Activated gamma-delta T cell treated with anti-CD3 and anti-CD28 coated beads, Interleukin-2, amount 50 U/mL, for 16 hours (primary cell): ENCODE measurements at places on chromosomes 1 and 21.

DNA sequence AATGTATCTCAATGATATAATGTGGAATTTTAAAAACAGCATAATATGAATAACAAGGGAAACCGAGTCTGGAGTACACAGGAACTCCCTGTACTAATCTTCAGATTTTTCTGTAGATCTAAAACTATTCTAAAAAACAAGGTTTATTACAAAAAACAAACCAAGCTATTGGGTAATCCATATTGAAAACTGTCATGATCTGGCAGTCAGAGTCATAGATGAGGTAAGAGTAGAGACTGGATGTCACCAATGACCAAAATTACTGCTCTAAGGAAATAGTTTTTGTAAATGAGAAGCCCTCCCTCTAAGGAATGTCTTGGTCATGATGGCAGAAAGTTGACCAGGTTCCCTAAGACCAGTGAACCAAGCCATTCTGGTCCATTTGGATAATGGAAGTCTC is 2.4 kb upstream of the SPOCD1 start:
- no peak for DNase-seq

- no peak for DNase-seq
Measured at GRCh38 chr1:156379420-156380165, 10.6 kb downstream of the RHBG start.

DNA sequence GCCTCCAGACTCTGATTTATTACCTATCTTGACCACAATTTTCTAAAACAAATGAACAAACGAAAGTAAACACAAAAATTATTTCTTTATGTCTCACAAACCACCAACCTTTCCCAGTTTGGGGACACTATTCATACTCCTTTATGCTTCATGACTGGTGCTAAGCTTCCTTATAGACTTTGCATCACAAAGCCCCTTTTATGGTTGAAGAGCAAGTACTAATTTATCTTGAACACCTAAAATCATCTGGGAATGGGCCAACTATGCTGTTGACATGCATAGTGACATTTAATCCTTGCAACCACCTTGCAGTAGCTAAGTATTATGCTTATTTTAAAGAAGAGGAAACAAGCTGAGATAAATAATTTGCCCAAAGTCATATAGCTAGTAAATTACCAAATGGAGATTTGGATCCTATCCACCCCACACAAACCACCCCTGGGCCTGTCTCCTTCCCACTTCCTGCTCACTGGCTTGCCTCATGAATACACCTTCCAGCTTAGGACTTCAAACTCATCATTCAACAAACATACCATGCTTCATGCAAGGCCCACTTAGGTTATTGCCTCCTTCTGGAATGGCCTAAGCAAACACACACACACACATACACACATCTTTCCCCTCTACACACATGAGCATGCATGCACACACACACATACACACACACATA is 192.2 kb downstream of the PLPP3 start:
- no peak for DNase-seq

DNA sequence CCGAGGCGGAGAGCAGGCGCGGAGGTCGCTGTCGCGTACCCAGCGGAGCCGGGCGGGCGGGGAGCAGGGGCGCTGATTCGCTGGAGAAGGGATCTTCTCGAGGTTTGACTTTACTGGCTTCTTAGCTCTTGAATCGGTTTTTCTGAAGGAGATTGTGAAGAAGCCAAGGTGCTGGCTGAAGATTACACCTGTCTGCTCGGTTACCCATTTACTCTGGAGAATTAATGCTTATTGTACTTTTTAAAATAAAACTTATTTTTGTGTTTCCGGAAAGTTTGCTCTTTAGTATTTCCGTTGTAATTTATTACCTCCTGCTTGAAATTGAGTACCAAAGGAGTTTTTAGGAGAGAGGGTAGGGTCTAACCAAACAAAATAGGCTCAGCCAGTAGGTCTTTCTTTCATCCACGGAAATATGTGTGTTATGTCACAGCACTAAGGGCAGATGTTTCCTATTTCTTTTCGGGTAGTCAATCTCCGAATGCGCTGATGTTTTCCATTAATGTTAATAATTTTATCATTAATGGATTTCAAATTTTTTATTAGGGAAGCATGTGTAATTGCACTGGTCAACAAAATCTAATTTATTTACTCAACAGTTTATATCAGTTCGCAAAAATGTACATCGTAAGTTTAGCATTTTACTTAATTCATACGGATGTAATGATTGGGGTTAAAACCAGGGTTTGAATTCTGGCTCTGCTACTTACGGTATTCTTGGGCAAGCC is 510 bp upstream of the GNG5 start:
- no peak for DNase-seq

DNA sequence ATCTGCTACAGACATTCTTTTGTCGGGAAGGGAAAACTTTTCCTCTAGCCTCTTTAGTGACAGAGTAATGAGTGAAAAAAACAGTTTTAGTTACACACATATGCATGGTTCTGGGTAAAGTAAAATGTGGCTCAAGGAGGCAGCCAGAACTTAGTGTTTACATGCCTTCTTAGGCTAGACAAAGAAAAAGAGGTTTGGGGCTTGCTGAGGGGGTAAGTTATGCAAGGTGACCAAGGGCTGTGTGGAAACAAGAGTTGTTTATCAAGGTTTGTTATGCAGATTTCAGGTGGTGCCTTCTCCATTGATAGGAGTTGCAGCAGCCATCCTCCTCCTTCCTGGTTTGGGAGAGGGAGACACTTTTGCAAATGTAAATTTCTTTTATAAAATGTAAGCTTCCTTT is 66.5 kb upstream of the RAB3GAP2 start:
- DNase-seq = no peak

GRCh38 chr1:92298213-92298572 is 594 bp downstream of the GLMN start:
- DNase-seq = no peak

GRCh38 chr1:75469586-75470173 is 141.2 kb downstream of the SLC44A5 start:
- DNase-seq = no peak

DNA sequence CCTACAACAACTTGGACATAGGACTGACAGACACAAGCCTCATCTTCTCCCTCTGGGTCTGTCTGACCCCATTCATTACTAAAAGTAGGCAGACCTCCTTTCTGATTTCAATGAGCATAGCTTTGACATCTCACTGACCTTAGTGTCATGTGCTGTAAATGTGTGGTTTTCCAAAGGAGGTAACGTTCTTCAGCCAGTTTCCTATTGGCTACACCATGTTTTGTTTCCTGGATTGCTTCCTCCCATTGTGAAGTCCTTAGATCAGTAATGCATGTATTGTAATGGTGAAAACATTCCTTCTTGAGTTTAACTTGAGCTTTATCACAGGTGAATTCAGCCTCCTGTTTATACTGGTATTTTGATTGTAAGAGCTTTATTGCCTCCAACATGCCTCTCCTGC is 20.6 kb downstream of the STXBP3 start:
- no peak for DNase-seq

- no peak for DNase-seq
Measured at GRCh38 chr21:31273278-31273677, 70.8 kb downstream of the TIAM1 start.

- DNase-seq = no peak
Measured at GRCh38 chr1:31218705-31219104, 21.0 kb downstream of the NKAIN1 start.

DNA sequence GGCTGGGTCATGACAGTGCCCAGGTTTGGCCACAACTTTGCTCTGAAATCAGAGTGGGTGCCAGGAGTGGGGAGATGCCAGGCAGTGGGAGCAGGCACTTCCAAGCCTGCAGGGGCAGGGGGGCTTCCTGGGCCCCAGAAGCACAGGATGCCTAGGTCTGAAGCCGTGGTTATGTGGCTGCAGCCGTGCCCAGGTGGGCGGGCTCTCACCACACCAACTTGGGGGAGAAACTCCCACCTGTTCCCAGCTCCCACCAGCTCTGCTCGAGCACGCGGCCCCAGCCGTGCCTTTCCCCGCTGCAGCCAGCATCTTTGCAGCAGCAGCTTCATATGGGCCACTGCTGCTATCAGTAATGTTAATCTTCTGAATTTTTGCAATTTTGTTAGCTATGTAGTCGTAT is 331.4 kb downstream of the USP25 start:
- no peak for DNase-seq

DNA sequence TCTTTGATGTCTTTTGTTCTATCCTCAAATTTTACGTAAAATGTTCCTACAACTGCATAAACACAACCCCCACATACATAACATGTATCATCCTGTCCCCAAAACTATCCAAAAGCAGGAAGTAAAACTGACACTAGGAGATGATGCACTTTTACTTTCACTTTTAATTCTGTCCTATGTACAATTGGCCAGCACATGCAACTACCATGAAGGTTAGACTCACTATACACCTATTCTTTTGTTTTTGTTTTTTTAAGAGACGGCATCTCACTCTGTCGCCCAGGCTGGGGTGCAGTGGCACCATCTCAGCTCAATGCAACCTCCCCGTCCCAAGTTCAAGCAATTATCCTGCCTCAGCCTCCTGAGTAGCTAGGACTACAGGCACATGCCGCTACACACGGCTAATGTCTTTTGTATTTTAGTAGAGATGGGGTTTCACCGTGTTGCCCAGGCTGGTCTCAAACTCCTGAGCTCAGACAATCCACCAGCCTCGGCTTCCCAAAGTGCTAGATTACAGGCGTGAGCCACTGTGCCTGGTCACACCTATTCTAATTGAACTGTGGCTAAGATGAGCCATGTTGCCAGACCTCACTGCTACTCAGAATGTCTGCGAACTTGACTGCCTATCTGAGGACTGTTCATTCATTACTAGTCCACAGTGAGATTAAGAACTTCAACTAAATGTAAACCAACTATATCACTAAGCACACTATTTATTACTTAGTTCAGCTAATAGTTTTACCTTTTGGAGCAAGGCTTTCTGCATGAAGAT is 48.0 kb downstream of the TOR3A start:
- DNase-seq = no peak

GRCh38 chr1:2555634-2556276 is 416 bp upstream of the TNFRSF14 start:
- DNase-seq = peak; percentile 52

DNA sequence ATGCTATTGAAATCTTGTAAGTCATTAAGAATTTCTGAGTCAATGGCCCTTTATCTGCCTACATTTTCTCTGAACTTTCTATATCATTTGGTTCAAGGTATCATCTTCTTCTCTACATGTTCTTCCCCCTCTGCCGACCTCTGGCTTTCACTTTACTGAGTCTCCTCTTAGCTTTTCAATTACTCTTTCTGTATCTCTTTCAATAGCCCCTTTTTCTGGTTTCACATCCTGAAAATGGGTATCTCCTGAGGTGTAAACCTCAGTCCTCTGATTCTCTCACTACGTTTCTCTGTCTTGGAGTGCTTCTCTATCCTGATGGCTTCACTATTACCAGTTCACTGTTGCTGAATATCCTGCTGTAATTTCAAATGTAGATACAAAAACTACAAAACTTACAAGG is 98.9 kb downstream of the LYST start:
- no peak for DNase-seq

- DNase-seq = no peak
Measured at GRCh38 chr1:9942399-9942938, 722 bp downstream of the LZIC start.
